ENCODE measurements at places on chromosomes 1 and 21.

DNA sequence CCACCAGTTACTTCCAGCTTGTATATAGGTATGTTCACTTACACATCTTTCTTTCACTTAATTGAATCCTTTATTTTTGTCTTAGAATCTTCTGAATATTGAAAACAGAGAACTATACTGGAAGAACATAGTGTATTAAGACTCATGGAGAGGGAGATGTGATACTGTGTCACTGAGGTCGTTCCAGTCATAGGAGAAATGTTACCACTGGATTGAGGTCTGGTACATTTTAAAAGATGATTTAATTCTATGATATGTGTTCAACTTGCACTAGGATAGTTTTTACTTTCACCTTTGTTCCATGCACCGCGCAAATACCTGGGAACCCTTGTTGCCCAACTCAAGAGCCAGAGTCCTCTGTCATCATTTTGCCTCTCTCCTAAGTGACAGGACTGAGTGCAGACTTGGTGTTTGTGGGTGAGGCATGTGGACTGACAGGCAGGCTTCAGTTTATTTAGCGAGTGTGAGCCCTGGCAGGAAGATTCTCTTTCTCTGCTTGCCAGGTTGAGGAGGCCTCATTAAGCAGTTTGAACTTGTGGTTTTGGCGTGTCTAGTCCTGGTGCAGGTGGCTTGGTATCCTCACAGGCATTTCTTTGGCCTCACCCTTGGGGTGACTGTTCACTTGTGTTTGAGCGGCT, 63.7 kb downstream of the DYRK1A start:
- DNase-seq = peak; percentile 4

GRCh38 chr21:16943231-16943630, 569.6 kb upstream of the CXADR start:
- no peak for DNase-seq

DNA sequence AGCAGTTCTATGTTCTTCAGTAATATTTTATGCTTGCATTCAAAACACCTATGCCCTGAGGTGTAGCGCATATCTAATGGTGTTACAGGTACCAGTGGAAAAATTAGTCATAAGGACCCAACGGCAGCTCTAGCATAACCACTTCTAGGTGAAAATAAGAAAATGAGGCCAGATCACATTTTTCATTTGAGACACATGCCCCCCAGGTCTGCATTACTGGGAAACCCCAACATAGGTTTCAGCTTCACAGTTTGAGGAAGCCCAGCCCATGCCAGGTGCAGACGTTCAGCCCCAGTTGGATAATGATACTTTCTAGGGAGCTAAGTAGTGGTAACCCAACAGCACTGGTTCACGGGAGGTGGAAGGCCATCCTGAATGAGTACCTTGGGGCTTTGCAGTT, 129.8 kb downstream of the CNIH3 start:
- DNase-seq = no peak

- no peak for DNase-seq
These were observed 10.1 kb downstream of the DNAJC11 start for GRCh38 chr1:6691507-6691906.

DNA sequence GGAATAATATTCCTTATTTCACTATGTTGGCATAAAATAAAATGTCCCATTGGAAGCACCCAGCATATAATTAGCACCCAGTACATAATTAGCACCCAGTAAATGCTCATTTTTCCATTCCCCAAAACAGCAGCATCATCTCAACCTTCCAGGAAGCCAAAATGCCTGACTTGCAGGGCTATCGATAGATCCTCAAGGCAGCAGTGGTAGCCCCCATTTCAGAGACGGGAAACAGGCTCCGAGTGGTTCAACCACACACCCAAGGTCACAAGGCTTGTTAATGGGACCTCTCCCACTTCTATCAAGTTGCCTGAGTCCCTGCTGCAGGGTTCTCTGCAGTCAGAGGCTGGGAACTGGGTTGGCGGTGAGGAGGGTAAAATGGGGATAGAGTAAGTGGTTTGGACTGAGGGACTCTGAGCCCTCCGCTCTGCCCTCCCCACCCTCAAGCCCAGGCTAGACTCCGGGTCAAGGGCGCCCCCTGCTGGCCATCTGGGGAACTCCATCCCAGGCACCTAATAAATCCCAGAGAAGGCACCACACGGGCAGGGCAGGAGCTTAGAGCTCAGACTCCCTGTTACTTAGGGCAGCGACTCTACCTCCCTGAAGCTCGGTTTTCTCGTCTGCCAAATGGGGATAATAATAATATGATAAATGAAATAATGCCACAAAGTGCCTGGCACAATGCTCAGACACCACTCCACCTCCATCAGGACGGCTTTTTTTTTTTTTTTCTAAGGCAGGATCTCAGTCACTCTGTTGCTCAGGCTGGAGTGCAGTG, 21.9 kb upstream of the LAPTM5 start:
- peak; percentile 90 for DNase-seq

GRCh38 chr1:214952648-214953047, 129.9 kb upstream of the KCNK2 start:
- DNase-seq = no peak

DNA sequence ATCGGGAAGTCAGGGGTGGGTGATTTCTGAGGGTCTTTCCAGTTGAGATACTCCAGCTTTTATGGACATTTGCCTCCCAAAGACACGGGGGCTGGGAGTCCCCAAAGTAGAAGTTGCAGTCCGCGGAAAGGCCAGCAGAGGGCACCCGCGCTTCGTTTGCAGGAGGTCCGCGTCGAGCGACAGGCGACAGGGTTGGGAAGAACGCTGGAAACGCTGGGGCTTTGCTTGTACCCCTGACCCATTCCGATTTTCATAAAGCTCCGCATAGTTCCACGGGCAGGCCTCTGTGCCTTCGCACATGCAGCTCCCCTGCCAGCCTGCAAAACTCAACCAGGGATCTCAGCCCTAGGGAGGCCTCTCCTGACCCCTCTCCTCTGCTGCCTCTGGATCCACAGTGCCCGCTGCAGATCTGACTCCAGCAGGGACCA, 44.2 kb upstream of the LAPTM5 start:
- peak; percentile 77 for DNase-seq

DNA sequence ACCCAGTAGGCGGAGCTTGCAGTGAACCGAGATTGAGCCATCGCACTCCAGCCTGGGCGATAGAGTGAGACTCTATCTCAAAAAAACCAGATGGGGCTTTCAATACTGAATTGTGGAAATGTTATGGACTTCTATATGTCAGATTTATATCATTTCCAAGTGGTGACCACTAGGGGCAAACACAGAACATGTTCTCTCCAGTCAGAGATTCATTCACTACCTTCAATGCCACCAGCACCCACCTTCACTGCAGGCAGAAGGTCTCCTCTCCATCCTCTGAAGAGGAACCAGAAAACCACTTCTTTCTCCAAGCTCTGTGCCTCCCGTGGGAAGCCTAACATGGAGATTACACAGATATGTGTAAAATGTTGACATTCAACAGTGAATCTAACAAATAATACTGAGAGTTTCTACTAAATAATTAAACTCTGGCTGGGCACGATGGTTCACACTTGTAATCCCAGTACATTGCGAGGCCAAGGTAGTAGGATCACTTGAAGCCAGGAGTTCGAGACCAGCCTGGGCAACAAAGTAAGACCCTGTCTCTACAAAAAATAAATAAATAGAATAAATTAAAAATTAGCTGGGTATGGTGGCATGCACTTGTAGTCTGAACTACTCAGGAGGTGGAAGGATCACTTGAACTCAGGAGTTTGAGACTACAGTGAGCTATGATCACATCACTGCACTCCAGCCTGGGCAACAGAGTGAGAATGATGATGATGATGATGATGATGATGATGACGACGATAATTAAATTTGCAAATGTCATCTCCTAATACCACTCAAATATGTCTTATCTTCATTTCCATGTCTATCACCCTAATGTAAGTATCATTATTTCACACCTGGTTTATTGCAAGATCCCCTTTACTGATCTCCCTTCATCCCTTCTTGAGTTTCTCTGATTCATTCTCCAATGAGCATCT, 151.1 kb downstream of the ZNF281 start:
- peak; percentile 11 for DNase-seq

- no peak for DNase-seq
These were observed at the start of gene OR11L1 for GRCh38 chr1:247841796-247842195. OR11L1 (minus strand) TSS chr1:247841896; CDS start chr1:247841896, 0 bp downstream.

DNA sequence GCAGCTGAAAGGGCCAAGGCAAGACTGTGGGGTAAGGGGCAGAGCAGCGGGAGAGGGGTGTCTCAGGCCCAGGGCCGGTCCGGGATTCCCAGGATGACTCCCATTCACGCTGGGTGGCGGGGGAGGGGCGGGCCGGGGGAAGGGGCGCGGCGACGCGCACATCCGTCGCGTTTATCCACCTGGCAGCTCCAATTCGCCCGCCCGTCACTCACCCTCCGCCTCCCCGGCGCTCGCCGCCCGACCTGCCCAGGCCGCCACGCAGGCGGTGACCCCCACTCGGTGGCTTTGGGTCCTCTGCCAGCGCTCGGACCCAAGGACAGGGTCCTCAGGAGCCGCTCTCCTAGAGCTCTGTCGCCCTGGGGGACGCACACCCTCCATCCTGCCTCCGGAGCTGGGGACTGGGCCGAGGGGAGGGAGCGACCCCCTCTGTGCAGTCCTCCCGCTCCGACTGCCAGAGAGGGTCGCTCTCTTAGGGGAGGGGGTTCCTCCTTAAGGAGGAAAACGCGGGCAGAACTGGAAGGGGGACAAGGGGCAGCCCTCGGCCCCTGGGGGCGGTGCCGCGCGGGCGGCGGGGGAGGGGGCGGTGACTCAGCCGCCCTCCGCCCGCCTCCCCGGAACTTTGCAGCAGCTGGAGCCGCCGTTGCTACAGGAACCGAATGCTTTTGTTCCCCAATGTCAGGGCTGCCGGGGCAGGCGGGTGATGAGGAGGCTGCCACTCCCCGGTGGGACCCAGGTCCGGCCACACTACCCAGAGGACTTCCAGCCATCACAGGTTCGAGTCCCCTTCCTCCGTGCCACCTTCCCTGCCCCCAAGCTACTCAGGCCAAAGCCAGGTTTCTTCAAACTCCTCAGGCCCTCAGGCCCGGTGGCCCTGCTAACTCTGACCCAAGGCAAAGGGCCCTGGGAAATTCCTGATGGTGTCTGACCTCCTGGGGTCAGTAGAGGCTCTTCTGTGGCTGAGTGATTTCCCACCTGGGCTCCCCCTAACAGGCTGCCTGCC, 3.4 kb downstream of the ADGRB2 start:
- peak; percentile 66 for DNase-seq

GRCh38 chr1:66296951-66297350, 237.0 kb upstream of the SGIP1 start:
- no peak for DNase-seq

GRCh38 chr1:155253208-155253607, 2.1 kb downstream of the ENTREP3 start:
- DNase-seq = no peak

DNA sequence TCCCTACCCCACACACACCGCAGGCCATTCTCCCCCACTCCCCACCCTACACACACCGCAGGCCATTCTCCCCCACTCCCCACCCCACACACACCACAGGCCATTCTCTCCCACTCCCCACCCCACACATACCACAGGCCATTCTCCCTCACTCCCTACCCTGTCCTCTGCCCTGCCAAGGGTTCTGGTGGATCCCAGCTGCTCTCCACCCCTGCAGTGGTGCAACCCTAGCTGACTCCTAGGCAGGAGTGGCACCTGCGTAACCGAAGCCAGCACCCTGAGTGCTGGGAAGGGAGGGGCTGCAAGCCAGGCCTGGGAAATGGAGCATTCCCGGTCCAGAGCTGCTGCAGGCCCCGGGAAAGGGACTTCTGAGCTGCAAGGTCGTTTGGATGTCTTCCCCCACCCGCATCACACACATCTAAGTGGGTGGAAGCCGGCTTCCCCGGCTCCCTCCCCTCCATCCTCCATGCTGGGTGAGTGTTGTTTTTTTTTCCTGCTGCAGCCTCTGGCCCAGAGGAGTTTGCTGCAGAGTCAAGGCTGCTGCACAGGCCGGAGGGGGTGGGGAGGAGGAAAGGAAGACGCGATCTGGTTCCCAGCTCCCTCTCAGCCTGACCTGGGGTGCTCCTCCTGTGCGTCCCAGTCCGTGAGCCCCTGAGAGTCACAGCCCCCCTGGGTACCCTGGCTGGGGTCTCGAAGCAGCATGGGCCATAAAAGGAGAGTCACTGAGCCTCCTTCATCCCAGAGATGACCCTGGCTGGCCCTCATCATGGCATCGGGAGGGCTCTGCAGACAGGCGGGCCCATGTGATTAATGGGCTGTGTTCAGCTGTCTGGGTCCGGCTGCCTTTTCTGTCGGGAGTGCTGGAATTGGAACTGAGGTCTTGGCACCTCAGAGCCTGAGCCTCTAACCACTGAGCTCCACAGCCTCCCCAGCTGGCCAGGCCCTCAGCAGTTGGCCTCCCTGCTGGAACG, 16.1 kb downstream of the H6PD start:
- no peak for DNase-seq

DNA sequence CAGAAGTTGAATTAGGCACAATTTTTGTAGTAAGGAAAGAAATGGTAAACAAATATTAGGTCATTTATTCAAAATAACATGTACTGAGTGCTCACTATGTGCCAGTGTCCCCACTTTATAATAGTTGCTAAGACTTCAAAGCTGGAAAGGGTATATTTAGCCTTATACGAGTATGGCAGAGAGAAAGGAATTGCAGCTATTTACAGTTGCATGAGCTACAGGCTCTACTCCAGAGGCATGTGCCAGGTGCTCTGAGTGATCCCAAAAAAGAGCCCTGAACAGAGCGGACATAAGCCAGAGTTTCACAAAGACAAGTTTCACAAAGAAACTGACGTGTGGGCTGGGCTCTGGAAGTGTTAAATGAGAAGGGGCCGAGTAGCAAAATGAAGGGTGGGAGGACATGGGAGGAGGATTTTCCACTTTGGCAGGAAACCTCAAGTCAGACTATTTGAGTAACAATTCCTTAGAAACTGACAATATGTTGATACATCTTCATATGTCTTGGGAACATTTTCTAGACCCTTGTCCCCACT, 40.9 kb downstream of the FASLG start:
- DNase-seq = no peak

DNA sequence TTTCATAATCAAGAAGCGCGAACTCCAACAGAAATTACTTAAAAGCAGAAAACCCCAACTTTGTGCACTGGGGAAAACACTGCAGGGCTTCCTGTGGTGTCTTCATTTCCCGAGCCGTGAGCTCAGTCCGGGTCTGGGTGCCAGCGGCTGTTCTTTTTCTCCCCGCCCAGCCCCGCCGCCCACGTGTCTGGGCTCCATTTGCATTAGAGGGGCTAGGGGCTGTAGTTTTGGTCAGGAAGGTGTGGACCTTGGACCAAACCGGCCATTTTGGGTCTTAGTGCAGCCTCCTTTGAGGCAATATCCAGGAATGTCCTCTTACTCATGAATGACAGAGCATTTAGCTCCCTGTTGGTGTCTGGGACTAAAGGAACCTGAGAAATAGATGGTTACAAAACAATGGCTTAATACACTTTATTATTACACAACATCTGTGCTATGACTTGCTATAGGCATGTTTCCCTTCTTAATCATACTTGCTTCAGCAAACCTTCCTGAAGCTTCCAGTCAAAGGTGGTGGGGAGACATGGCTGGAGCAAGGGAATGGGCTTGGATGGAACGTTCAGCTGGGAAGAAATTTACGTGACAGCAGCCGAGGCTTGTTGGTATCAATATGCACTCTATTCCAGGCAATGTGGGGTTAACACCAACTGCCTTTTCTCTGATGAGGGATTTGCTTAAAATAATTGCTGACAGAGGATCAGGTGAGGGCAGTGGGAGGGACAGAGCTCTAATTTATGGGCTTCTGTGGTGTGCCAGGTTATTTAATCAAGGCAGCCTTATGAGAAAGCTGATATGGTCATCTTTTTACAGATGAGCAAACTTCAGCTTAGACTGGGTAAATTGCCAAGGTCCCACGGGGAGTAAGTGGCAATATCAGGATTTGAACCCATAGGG, 1.1 kb downstream of the AGTRAP start:
- DNase-seq = peak; percentile 55

GRCh38 chr1:116850436-116850835, 59.3 kb upstream of the PTGFRN start:
- no peak for DNase-seq

GRCh38 chr1:243943671-243944428, 93.8 kb upstream of the AKT3 start:
- no peak for DNase-seq
